ENCODE measurements at places on chromosomes 1 and 21.

GRCh38 chr1:107363154-107363553 is 222.3 kb downstream of the NTNG1 start:
- DNase-seq = no peak

DNA sequence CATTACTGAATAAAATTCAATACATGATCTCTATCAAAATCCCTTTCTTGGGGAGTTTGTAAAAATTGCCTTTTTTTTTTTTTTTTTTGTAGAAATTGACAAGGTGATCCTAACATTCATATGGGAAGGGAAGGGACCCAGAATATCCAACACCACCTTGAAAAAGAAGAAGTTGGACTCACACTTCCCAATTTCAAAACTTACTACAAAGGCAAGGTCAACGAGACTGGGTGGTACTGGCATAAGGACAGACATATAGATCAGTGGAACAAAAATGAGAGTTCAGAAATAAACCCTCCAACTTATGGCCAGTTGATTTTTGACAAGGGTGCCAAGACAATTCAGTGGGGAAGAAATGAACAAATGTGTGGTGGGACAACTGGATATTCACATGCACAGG is 31.4 kb upstream of the CLSTN1 start:
- DNase-seq = no peak

DNA sequence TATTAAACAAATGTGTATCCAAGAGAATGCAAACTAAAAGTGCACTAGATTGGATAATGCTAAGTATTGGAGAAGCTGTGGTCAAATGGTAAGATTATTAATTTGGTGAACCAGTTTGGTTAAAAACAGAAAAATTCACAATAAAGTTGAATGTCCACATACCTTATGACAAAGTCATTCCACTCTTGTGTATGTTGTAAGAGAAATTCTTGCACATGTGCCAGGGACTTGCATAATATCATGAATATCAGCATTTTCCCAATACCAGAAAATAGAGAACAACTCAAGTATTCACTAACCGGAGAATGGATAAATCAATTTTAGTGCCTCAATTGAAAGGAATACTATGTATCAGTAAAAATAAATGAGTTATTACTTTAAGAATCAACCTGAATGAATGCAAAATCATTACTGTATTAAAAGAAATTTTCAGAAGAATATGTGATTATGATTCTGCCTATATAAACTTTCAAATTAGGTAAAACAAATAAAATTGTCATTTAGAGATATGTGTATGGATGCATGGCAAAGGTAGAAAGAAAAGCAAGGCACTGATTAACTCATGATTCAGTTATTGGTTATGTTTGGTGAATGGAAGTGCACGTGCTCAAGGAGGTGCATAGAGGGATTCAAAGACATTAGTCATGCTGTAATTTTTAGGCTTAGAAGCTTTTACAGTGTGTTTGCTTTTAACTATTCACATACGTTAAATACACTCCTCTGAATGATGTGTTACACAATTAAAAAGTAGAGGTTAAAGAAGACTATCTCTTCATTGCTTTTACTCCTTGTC is 217.4 kb upstream of the KCNK2 start:
- DNase-seq = no peak

DNA sequence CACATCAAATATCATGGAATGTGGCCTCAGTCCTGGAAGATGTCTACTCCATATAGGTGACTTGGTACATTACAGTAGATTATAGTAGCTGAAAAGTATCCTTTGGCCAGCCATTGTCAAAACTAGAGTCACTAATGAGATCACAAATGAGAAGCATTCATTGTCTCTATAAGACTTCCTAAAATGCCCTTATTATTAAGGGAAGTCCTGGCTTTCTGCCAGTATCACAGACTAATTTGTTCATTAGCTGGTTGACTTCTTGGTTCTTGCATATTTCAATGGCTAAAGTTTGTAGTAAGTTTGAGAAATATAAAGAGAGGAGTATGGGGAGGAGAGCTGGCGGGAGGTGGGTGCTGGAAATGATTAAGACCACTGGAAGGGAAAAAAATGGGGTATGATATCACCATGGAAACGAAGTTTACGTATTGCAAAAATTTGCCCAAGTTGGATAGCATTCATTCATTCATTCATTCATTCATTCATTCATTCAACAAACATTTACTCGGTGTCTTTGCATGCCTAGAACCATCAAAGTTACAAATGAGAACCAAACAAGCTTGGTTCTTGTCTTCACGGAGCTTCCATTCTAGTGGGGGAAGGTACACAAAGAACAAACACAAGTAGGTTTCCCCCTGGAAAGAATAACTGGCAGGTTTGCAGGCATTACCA is 11.7 kb upstream of the B3GALNT2 start:
- no peak for DNase-seq

- no peak for DNase-seq
Measured at GRCh38 chr1:20936216-20936615, 149.1 kb upstream of the HP1BP3 start.

- no peak for DNase-seq
Measured at GRCh38 chr21:34707876-34708325, 39.1 kb downstream of the CLIC6 start.

DNA sequence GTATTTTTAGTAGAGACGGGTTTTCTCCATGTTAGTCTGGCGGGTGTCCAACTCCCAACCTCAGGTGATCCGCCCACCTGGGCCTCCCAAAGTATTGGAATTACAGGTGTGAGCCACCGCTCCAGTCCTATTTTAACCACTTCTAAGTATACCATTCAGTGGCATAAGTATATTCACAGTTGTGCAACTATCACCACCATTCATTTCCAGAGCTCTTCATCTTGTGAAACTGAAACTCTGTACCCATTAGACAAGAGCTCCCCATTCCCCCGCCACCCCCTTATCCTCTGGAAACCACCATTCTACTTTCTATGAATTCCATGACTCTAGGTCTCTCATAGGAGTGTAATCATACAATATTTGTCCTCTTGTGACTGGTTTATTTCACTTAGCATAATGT is 40.2 kb upstream of the CAMTA1 start:
- no peak for DNase-seq

GRCh38 chr1:204357551-204358490 is 1.9 kb downstream of the PLEKHA6 start:
- no peak for DNase-seq

All from neuronal stem cell (in vitro differentiated cells).